ENCODE measurements at places on chromosomes 12 and 14. TPM values are rescaled to one million over a fixed set of nuclear protein-coding genes. Genes with fewer than 3 reads are reported as not detected.
A peak's percentile ranks its signal among the peaks of the same experiment; 100 is the strongest.

- H3K4me1 ChIP-seq, result no peaks in the 10 kb centered on the region
- no peak overlapping the region for H3K27ac ChIP-seq
- peaks cover 48% of the 10 kb centered on the region for H3K27me3 ChIP-seq
- H3K36me3 ChIP-seq, result no peaks in the 10 kb centered on the region
These were observed 177.9 kb downstream of the PHLDA1 start for GRCh38 chr12:75853626-75854025.

- peak overlapping the region; percentile 98 for H3K4me3 ChIP-seq
- H3K27me3 ChIP-seq, result no peaks in the 10 kb centered on the region
- no peak for DNase-seq
- peaks cover 39% of the 10 kb centered on the region for H3K4me1 ChIP-seq
- peak overlapping the region; percentile 27 for H3K27ac ChIP-seq
These were observed 324 bp downstream of the CALCOCO1 start for GRCh38 chr12:53726946-53727309.

DNA sequence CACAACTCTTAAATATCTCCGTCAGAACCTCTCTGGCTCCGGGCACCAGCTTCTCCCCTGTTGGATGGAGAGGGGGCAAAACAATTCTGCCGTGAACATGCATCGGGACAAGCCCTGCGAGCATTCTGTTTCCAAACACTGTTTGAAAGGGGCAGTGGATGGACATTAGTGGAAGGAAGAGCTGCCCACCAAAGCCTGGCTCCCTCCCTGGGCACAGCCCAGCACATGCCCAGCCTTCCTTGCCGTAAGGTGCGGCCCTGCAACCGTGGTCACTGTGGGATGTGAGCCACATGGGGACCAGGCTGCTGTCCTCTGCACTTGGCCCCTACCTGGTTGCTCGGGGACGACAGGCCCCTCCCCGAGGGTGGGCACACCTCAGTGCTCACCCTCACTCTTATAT is 54.0 kb downstream of the TRAFD1 start:
- H3K27me3 ChIP-seq, result no peaks in the 10 kb centered on the region
- no peak overlapping the region for H3K27ac ChIP-seq
- H3K4me3 ChIP-seq, result no peak overlapping the region
- H3K4me1 ChIP-seq, result peaks cover 17% of the 10 kb centered on the region
- H3K36me3 ChIP-seq, result peaks cover 2% of the 10 kb centered on the region

- no peak overlapping the region for H3K27ac ChIP-seq
- DNase-seq, result no peak
These were observed 6.9 kb upstream of the GPRC5D start for GRCh38 chr12:12958886-12959285.

DNA sequence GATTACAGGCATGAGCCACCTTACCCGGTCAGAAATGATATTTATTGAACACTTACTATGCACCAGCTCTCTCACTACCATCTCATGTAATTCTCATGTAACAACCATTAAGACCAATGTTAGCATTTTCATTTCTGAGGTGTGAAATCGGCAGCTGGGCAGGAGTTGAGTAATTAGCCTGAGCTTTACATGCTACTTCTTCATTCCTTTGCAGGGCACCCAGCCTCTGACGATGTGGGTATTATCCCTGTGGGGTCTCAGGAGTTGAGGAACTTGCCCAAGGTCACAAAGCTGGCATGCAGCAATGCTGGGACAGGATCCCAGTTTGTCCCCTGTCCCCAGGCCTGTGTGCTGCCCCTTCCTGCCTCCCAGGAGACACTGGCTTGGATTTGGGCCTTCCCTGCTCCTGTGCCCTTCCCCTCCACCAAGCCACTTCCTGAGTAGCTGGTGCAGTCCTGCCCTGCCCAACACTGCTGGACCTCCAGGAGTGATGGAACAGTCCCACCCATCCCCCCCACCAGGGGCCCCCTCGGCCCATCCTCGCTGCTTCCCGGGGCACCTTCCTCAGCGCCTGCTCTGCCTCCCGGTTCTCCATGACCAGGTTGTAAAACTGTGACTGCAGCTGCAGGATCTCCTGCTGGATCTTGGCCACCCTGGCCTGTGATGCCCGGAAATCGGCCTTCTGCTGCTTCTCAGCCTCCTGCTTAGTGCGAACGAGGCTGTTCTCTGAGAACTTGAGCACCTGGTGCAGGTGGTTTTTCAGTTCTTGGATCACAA is 14.7 kb downstream of the RITA1 start:
- DNase-seq, result no peak
- no peaks in the 10 kb centered on the region for H3K36me3 ChIP-seq
- peaks cover 26% of the 10 kb centered on the region for H3K4me1 ChIP-seq
- H3K27ac ChIP-seq, result no peak overlapping the region
- no peaks in the 10 kb centered on the region for H3K27me3 ChIP-seq
- no peak overlapping the region for H3K4me3 ChIP-seq

DNA sequence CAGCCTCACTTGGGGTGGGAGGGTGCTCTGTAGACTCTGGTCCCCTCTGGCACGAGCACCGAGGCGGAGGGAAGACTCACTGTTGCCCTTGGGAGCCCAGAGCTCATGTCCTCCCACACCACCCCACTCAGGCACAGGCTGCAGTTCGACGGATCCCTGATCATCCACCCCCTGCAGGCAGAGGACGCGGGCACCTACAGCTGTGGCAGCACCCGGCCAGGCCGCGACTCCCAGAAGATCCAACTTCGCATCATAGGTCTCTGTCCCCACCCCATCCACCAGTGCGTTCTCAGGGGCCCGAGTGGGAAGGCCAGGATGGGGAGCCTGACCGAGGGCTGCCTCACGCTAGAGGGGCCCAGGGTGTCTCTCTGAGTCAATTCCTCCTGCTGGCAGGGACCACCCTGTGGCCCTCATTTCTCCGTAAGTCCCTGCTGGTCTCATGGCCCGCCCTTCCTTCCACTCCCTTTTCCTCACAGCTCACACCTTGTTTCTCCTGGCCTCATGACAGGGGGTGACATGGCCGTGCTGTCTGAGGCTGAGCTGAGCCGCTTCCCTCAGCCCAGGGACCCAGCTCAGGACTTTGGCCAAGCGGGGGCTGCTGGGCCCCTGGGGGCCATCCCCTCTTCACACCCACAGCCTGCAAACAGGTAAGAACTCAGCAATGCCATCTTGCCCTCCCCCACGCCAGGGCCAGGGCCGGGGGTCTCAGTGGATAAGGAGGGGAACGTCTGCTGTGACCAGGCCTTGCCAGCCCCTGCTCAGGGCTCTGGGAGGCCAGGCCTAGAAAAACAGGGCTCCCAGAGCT is 27.0 kb downstream of the PAPLN start:
- no peak for DNase-seq
- peak overlapping the region; percentile 59 for H3K27ac ChIP-seq
- H3K27me3 ChIP-seq, result peaks cover 41% of the 10 kb centered on the region
- no peaks in the 10 kb centered on the region for H3K36me3 ChIP-seq
- no peaks in the 10 kb centered on the region for H3K4me1 ChIP-seq
- no peak overlapping the region for H3K4me3 ChIP-seq

- H3K4me1 ChIP-seq, result no peaks in the 10 kb centered on the region
- no peaks in the 10 kb centered on the region for H3K36me3 ChIP-seq
- no peak for DNase-seq
- H3K4me3 ChIP-seq, result no peak overlapping the region
- H3K27me3 ChIP-seq, result no peaks in the 10 kb centered on the region
These were observed 100.7 kb downstream of the RPL10L start for GRCh38 chr14:46550836-46551235.

GRCh38 chr12:25502118-25502517 is 51.0 kb downstream of the LMNTD1 start:
- no peaks in the 10 kb centered on the region for H3K36me3 ChIP-seq
- H3K27me3 ChIP-seq, result peaks cover 6% of the 10 kb centered on the region
- H3K4me1 ChIP-seq, result no peaks in the 10 kb centered on the region
- H3K4me3 ChIP-seq, result no peak overlapping the region
- DNase-seq, result no peak

DNA sequence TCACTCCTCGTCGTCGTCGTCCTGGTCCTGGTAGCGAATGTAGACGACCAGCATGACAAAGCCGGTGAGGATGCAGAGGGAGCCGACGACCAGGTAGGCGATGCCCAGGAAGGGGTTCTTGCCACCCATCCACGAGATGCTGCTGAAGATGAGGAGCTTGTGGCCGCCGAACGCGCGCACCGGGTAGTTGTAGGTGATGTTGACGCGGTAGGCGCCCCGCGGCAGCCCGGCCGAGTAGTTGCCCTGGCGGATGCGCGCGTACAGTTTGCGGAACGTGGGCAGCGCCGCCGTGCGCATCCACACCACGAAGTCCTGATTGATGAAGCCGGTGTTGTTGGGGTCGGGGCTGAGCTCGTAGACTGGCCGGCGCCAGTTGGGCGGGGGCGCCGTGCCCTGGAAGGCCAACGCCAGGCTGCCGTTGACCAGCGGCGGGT is 1.0 kb downstream of the TMEM30B start:
- peaks cover 14% of the 10 kb centered on the region for H3K27me3 ChIP-seq
- peaks cover 38% of the 10 kb centered on the region for H3K4me1 ChIP-seq

DNA sequence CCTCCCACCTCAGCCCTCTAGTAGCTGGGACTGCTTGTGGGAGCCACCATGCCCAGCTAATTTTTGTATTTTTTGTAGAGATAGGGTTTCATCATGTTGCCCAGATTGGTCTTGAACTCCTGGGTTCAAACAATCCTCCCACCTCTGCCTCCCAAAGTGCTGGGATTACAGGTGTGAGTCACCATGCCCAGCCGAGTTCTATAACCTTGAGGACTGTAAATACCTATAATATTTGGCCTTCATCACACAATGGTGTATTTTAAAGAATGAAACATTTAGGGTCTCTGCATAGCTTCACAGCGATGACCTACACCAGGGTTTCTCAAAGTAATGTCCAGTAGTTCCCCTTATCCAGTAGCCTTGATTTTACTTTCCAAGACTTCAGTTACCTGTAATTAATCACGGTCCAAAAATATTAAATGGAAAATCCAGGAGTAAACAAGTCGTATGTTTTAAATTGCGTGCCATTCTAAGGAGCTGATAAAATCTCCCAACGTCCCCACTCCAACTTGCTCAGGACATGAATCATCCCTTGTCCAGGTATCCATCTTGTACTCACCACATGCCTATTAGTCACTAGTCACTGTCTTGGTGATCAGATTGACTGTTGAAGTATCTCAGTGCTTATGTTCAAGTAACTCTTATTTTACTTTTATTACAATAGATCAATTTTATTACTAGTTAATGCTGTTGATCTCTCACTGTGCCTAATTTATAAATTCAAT is 368.2 kb downstream of the BTG1 start:
- peak; percentile 2 for DNase-seq
- H3K4me3 ChIP-seq, result no peak overlapping the region
- no peaks in the 10 kb centered on the region for H3K36me3 ChIP-seq
- no peaks in the 10 kb centered on the region for H3K27me3 ChIP-seq
- H3K4me1 ChIP-seq, result peaks cover 49% of the 10 kb centered on the region

GRCh38 chr12:50400638-50401499 is at the start of gene LARP4:
Gene LARP4 (plus strand): TSS chr12:50400885. CDS start chr12:50401011, 126 bp downstream.
- peak within 1 kb of the TSS; percentile 89 for H3K4me3 ChIP-seq
- H3K36me3 ChIP-seq, result peaks cover 10% of the 10 kb centered on the region
- H3K27ac ChIP-seq, result peak within 1 kb of the TSS; percentile 91
- H3K27me3 ChIP-seq, result no peaks in the 10 kb centered on the region
- peaks cover 21% of the 10 kb centered on the region for H3K4me1 ChIP-seq

GRCh38 chr12:130480887-130481286 is 143.2 kb downstream of the PIWIL1 start:
- no peak overlapping the region for H3K4me3 ChIP-seq
- no peaks in the 10 kb centered on the region for H3K4me1 ChIP-seq
- H3K27me3 ChIP-seq, result no peaks in the 10 kb centered on the region
- DNase-seq, result no peak

DNA sequence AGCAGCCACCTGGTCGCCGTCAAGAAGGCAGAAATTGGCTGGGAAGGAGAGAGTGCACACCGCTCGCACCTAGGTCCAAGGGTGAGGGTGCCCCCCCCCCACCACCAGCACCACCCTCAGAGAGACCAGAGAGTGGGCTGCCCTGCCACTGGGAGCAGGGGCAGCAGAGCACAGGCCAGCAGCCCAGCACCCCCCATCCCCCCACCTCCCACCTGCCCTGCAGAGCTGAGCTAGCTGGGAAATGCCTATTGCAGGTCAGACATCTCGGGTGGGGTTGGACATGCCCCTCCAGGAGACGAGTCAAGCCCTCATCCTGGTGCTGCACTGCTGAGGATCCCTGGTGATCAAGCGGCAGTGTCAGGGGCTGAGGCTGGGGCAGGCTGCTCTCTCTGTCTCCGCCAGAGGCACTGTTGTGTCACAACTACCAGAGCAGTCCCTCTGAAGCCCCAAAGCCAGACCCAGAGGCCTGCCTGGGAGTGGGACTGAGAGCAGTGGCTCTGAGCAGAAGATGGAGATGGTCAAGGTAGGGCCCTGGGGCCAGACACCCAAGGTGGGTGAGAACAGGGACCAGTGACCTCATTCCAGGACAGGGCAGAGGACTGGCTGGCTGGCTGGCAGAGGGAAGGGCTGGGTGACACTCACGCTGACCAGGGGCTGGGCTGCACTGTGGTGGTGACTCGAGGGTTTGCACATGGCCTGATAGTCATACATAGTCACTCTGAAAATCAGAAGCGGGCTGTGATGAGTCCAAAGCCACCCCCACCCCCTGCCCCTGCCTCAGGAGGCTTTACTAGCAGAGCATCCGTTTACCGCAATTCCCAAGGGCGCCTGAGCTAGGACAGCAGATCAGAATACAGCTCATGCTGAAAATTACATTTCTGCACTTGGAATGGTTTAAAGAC is 19.7 kb upstream of the LRTM2 start:
- H3K4me3 ChIP-seq, result no peak overlapping the region
- peaks cover 12% of the 10 kb centered on the region for H3K4me1 ChIP-seq
- DNase-seq, result no peak
- no peaks in the 10 kb centered on the region for H3K27me3 ChIP-seq
- no peak overlapping the region for H3K27ac ChIP-seq

GRCh38 chr12:75020068-75020557 is 189.5 kb downstream of the KCNC2 start:
- no peaks in the 10 kb centered on the region for H3K4me1 ChIP-seq
- DNase-seq, result no peak
- no peaks in the 10 kb centered on the region for H3K27me3 ChIP-seq
- H3K4me3 ChIP-seq, result no peak overlapping the region
- no peak overlapping the region for H3K27ac ChIP-seq
- H3K36me3 ChIP-seq, result peaks cover 7% of the 10 kb centered on the region

DNA sequence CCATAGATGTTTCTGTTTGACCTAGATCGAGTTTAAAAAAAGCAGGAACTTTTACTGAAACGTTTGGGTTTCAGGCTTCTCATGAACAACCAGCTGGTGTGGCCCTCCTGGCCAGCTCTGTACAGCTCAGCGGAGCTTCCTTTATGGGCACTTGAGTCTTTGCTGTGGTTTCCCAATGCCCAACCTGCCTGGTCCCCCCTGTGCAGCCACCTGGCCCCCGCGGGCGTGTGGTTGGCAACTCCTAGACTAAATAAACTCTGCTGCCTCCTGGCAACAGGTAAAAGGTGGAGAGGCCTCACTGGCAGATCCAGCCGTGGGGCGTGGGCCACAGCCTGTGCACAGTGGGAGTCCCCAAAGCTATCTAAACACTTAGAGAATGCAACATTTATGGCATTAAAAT is 38.7 kb downstream of the ADGRD1 start:
- no peak overlapping the region for H3K4me3 ChIP-seq
- H3K27ac ChIP-seq, result no peak overlapping the region
- H3K27me3 ChIP-seq, result peaks cover 27% of the 10 kb centered on the region
- DNase-seq, result no peak
- H3K36me3 ChIP-seq, result no peaks in the 10 kb centered on the region
- no peaks in the 10 kb centered on the region for H3K4me1 ChIP-seq

MYO1H gene
- total RNA-seq, result not detected

GPR132 gene
- total RNA-seq, result 38.2 TPM

CLEC6A gene
- total RNA-seq, result not detected
